Naive thymus-derived CD4-positive, alpha-beta T cell (primary cell): ENCODE measurements at places on chromosomes 11 and 22. TPM values are rescaled to one million over a fixed set of nuclear protein-coding genes. Genes with fewer than 3 reads are reported as not detected.
A peak's percentile ranks its signal among the peaks of the same experiment; 100 is the strongest.

GRCh38 chr11:95897731-95898130, 26.2 kb downstream of the MTMR2 start:
- H3K4me1 ChIP-seq = no peaks in the 10 kb centered on the region
- H3K4me3 ChIP-seq = no peak overlapping the region
- DNase-seq = no peak
- no peaks in the 10 kb centered on the region for H3K36me3 ChIP-seq
- no peak overlapping the region for H3K27ac ChIP-seq

DNA sequence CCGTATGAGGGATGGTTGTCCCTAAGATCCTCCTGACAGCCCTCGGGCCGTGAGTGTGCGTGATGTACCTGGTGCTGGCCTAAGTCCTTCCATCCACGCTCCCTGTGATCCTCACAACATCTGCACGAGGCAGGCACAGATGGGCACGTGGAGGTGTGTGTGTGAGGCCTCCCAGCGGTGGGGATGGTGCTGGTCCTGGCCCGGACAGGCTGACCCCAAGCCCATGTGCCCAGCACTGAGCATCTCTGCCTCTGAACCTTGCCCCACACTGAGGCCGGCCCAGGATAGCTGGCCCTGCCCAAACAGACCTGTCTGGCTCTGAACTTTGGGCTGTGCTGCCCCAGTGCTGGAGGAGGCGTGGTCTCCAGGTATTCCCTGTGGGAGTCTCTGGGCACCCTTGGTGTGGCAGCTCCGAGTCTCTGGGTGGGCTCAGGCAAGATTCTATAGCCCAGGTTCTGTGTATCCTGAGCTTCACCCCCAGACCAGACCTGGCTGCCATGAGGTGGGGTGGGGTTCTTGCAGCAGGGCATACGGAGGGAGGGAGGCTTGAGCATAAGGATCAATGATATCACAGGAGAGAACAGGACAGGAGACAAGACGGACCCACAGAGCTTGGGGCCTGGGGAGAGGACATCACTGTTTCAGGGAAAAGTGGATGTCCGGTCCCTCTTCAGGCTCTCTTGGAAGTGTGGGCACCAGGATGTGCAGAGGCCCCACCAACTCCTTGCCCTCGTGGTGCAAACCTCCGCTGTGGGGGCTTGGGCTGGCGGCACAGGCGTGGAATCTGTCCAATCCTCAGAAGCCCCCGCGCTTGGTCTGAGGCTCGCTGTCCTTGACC, 881.8 kb downstream of the BRD1 start:
- DNase-seq = no peak
- no peaks in the 10 kb centered on the region for H3K27me3 ChIP-seq
- no peak overlapping the region for H3K27ac ChIP-seq
- no peaks in the 10 kb centered on the region for H3K36me3 ChIP-seq

DNA sequence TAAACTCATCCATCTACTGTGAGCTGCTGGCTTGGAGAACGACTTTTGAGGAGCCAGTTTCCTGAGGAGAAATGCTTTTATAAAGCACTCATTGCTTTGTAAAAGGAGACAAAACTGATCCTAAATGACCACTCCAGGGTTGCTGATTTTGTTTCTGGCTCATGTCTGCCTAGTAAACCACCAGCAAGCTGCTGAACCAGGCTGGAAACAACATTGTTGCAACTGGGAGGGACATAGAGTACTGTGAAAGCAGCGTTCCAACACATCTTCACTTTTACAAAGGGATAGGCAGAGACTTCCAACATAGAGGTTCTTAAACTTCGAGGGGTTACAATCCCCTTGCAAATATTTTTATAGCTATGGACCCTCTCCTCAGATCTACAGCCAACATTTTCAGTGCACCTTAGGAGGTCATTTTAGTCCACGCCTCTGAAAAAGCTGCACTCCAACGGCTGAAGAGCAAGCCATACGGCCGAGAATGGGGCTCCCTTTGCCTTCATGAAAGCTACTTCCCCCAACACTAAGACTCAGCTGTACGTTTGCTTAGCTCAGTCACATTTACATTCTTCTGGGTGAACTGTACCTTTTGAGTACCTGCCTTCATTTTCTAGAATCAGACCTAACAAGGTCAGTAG, 54.7 kb downstream of the PANX1 start:
- no peaks in the 10 kb centered on the region for H3K27me3 ChIP-seq
- no peak overlapping the region for H3K4me3 ChIP-seq
- no peak overlapping the region for H3K27ac ChIP-seq
- peaks cover 25% of the 10 kb centered on the region for H3K36me3 ChIP-seq
- no peaks in the 10 kb centered on the region for H3K4me1 ChIP-seq
- no peak for DNase-seq

GRCh38 chr22:27594474-27595134, 207.0 kb downstream of the MN1 start:
- no peak overlapping the region for H3K4me3 ChIP-seq
- H3K27me3 ChIP-seq = no peaks in the 10 kb centered on the region
- no peak overlapping the region for H3K27ac ChIP-seq
- H3K36me3 ChIP-seq = no peaks in the 10 kb centered on the region
- DNase-seq = no peak

DNA sequence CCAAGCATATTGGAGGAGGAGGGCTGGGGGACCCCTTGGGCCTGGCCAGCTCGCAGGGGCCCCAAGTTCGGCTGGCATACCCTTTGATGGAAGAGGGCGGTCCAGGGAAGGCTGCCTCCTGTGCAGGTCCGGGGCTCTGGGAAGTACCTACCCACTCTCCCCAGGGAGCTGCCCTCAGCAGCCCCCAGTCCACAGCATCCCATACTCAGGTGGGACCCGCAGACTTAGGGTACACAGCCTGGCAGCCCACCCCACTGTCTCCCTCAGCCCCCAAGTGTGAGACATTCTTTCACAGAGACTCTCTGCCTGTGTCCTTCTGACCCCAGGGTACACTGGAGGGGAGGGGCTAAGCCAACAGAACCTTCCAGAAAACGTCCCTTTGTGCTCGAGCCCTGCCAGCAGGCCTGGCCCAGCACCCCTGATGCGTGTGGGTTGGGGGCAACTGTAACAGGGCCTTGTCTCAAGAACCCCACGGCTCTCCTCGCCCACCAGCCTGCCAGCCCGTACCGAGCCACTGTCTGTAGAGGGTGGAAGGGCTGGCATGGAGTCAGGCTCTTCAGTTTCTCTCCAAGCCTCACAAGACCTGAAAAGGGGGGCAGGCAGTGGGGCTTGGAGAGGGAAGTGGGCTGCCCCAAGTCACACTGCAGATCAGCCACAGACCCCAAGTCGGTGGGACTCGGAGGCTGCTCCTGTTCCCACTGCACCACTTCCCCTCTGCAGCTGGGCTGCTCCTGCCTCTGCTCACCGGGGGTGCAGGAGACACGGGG, 7.0 kb upstream of the TNFRSF13C start:
- H3K4me3 ChIP-seq = no peak overlapping the region
- no peak overlapping the region for H3K27ac ChIP-seq
- H3K36me3 ChIP-seq = no peaks in the 10 kb centered on the region
- no peaks in the 10 kb centered on the region for H3K27me3 ChIP-seq

GRCh38 chr11:28835790-28836189, 727.6 kb downstream of the METTL15 start:
- no peak for DNase-seq
- no peak overlapping the region for H3K27ac ChIP-seq
- no peaks in the 10 kb centered on the region for H3K4me1 ChIP-seq
- H3K4me3 ChIP-seq = no peak overlapping the region
- H3K36me3 ChIP-seq = no peaks in the 10 kb centered on the region

GRCh38 chr11:2271077-2271326, 614 bp upstream of the ASCL2 start:
- H3K36me3 ChIP-seq = no peaks in the 10 kb centered on the region
- peaks cover 9% of the 10 kb centered on the region for H3K4me1 ChIP-seq
- H3K4me3 ChIP-seq = no peak overlapping the region
- no peak for DNase-seq

GRCh38 chr11:47152126-47152952, 24.3 kb downstream of the ARFGAP2 start:
- H3K27me3 ChIP-seq = no peaks in the 10 kb centered on the region
- H3K27ac ChIP-seq = no peak overlapping the region
- H3K36me3 ChIP-seq = no peaks in the 10 kb centered on the region
- peaks cover 25% of the 10 kb centered on the region for H3K4me1 ChIP-seq
- no peak for DNase-seq

- no peak overlapping the region for H3K27ac ChIP-seq
- H3K4me3 ChIP-seq = no peak overlapping the region
- DNase-seq = no peak
- no peaks in the 10 kb centered on the region for H3K27me3 ChIP-seq
These were observed 5.9 kb downstream of the OOSP1 start for GRCh38 chr11:59943997-59944714.

GRCh38 chr11:83773950-83774880, 488.0 kb upstream of the CCDC90B start:
- no peak overlapping the region for H3K27ac ChIP-seq
- H3K27me3 ChIP-seq = no peaks in the 10 kb centered on the region
- H3K4me1 ChIP-seq = no peaks in the 10 kb centered on the region
- DNase-seq = no peak
- no peak overlapping the region for H3K4me3 ChIP-seq
- no peaks in the 10 kb centered on the region for H3K36me3 ChIP-seq

DNA sequence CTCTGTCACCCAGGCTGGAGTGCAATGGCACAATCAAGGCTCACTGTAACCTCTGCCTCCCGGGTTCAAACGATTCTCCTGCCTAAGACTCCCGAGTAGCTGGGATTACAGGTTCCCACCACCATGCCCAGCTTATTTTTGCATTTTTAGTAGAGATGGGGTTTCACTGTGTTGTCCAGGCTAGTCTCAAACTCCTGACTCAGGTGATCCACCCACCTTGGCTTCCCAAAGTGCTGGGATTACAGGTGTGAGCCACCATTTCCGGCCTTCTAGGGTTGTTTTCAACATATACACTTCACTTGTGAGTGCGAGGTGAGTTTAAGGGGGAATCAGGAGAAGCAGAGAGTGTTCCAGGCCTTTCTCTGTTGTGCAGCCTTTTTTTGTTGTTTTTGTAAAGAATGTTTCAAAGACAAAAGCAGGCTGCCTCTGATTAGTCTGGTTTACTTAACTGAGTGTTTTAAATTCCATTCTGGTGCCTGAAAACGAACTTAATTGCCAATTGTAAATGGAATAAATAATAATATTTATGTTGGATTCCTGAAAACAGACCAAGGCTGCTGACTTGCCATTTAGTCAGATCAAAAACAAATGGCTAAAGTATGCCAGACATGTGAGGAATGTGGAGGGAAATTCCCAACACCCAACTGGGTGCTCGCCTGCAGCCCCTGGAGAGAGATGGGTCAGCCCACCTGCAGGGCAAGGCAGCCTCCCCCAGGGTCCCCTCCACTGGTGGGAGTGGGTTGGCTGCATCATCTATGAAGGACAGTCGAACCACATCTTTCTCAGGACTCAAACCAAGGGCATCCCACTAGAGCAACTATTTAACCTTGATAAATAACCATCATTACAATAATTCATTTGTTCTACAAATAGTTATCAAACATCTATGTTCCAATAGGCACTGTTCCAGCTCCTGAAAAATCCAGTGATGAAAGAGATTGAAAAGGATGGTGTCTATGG, 4.6 kb upstream of the RANGAP1 start:
- no peak for DNase-seq
- H3K27me3 ChIP-seq = no peaks in the 10 kb centered on the region
- no peaks in the 10 kb centered on the region for H3K36me3 ChIP-seq
- H3K4me3 ChIP-seq = no peak overlapping the region

DNA sequence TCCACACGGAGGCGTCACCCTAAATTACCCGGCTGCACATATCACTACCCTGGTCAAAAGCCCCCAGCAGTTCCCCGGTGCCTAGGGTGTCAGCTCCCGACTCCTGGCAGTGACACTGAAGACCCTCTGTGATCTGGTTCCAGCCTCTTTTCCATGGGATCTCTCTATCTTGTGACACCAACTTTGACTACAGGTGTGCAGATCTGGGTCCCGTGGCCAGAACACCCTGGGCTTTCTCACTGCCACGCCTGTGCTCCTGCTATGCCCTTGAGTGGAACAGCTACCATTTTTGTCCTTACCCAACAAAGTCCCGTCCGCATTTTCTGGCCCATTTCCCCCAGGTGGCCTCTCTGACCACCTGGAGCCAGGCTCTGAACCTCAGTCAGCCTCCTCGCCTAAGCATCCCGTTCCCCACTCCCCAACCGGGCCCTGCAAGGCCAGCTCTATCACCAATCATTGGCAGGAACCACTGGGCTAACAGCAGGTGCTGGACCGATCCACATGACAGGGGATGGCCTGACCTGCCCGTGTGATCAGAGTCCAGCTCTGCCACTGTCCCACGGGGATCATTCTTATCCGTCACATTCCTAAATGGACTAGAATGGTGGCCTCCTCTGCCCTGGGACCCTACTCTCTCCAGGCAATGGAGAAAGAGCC, 20.7 kb upstream of the CBX7 start:
- H3K27me3 ChIP-seq = no peaks in the 10 kb centered on the region
- DNase-seq = no peak
- no peaks in the 10 kb centered on the region for H3K36me3 ChIP-seq
- peaks cover 39% of the 10 kb centered on the region for H3K4me1 ChIP-seq
- peak overlapping the region; percentile 72 for H3K27ac ChIP-seq
- H3K4me3 ChIP-seq = peak overlapping the region; percentile 47

GRCh38 chr11:61976813-61977475, 9.5 kb upstream of the FTH1 start:
- peaks cover 11% of the 10 kb centered on the region for H3K4me1 ChIP-seq
- H3K27me3 ChIP-seq = no peaks in the 10 kb centered on the region
- no peak overlapping the region for H3K4me3 ChIP-seq
- no peak for DNase-seq
- no peaks in the 10 kb centered on the region for H3K36me3 ChIP-seq
- H3K27ac ChIP-seq = no peak overlapping the region

DNA sequence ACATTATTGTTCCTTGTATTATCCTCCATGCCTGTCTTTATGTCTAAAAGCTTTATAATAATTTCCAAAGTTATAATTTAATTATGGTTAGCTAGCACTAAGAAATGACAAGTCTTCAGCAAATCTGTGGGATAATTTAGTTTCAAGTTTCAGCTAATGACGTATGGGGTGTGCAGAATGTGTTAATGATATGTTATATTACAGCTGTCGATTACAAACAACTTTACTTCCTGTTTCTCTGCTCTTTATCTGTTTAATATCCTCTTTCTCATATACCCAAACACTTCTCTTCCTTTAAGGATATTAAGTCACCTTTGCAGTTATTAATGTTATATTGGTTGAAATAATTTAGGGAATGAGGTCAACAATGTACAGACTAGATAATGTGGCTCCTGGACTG, 161.8 kb downstream of the CASP12 start:
- H3K36me3 ChIP-seq = no peaks in the 10 kb centered on the region
- no peaks in the 10 kb centered on the region for H3K4me1 ChIP-seq
- H3K4me3 ChIP-seq = no peak overlapping the region
- no peaks in the 10 kb centered on the region for H3K27me3 ChIP-seq

The MPEG1 gene
- polyA plus RNA-seq = 0.26 TPM

The CBX7 gene
- polyA plus RNA-seq = 24.1 TPM

The CNTF gene
- not detected for polyA plus RNA-seq

The SLC16A8 gene
- not detected for polyA plus RNA-seq

The TMPRSS6 gene
- polyA plus RNA-seq = not detected

The C11orf42 gene
- polyA plus RNA-seq = not detected

The TNNI2 gene
- 0.46 TPM for polyA plus RNA-seq

The ART5 gene
- not detected for polyA plus RNA-seq

The MMP12 gene
- polyA plus RNA-seq = not detected

The BDNF gene
- not detected for polyA plus RNA-seq

The CHRM1 gene
- polyA plus RNA-seq = not detected
